GM12864 (cell line): ENCODE measurements at places on chromosomes 7 and 10.

DNA sequence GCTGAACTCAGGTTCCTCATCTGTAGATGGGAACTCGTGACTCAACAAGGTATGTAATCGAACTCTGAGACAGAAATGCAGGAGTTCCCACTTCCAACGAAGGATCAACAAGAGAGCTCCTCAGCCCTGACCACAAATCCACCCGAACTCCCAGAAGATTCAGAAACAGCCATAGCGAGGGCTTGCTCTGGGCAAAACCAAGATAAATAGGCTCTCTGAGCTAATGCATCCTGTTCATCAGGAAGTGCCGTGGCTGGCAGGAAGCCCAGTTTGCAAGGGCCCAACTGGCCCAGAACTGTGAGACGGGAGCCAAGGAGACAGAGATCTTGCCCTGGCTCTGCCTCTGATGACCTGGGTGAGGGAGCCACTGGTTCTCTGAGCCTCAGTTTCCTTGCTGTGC lies 141.7 kb upstream of the PFKP start:
- DNase-seq, result no peak

DNA sequence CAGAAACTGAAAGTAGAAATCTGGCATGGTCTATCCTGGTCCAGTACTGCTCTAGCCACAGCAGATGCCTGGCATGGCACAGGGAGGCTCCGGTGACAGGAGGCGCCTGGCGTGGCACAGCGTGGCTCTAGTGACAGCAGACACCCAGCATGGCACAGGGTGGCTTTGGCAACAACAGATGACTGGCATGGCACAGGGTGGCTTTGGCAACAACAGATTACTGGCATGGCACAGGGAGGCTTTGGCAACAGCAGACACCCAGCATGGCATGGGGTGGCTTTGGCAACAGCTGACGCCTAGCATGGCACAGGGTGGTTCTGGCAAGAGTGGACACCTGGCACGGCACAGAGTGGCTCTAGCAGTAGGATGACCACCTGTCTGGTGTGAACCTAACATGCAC lies 480.5 kb upstream of the FOXK1 start:
- DNase-seq, result no peak

DNA sequence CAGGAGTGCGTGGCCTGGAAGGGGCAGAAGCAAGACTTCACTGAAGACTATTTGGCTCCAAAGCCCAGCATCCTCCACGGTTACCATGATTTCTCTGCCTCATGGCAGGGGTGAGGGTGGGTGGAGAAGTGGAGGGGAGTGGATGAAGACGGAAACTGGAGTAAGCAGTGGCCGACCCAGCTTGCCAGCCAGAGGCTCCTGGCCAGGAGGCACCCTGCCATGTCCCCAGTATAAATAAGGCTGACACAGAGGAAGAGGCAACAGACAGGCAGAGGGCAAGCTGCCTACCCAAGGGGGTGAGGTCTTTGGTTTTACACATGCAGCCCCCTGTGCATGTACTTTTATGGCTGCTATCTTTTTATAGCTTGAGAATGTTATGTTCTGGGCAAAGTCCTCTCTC lies 102.6 kb upstream of the TBX20 start:
- no peak for DNase-seq

DNA sequence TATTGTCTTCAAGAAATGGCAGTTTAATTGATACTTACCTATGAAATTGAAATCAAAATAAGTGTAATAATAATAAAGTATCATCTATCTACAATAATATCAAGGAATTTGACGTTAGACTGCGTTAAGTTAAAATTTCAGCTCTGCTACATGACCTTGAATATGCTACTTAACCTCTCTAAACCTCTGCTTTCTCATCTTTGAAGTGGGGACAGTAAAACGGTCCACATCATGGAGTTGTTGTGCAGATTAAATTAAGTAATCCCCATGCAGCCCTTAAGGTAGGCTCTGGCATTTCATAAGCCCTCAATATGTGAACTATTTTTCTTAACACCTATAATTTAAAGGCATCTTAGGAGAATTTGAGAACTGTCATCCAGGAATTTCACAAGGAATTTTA lies 252.4 kb upstream of the PHF14 start:
- no peak for DNase-seq

GRCh38 chr7:144747936-144748335 lies 87.9 kb downstream of the TPK1 start:
- no peak for DNase-seq

DNA sequence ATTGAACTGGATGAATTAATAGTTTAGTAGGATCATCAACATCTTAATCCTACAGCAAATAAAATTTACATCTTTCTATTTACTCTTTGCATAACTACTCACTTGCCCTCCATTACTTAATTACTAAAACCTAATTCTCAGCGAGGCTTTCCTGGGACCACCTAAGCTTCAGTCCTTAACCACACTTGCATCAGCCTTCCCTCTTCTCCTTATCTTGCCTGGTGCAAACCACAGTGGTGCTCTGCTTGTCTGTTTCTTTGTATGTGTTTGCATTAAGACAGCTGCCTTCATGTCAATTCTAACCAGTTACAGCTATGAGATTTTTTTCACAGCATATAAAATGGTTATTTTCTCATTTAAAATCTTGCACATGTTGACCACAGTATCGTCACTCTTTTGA lies 72.6 kb upstream of the ZNF92 start:
- DNase-seq, result no peak

DNA sequence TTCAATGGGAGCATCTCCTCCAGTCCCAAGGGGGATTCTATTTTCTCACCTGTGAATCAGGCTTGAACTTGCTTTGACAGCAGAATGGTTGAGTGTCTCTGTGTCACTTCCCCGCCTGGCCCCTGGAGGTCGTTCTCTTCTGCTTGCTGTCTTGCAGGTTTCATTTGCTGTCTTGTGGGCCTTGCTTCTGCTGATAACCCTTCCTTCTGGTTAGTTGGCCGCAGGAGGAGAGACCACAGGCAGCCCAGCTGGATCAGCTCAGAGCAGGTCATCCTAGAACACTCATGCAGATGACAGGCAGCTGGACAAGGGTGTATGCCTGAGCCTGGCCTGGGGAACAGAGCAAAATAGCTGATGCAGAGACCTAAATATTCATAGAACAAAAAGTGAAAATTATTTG lies 344.2 kb upstream of the ADARB2 start:
- DNase-seq, result no peak

DNA sequence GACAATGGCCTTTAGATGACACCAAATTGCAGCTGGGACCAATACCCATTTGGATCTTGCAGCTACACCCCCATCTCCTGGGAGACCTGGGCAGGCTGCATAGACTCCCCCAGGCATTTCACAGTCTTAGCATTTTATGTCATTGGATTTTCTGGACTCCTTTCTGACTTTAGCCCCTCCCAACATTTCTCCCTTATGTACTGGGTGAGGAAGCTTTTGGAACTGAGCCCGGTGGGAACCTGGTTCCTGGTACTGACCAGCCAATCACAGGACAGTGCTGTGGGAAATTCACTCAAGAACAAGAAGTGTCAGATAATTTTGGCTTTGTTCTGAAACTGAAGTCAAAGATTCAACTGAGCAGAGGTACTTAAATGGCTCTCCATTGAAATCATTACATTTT lies 177.7 kb downstream of the ACTR3B start:
- no peak for DNase-seq

GRCh38 chr7:36003343-36003742 lies 149.7 kb upstream of the EEPD1 start:
- DNase-seq, result no peak

DNA sequence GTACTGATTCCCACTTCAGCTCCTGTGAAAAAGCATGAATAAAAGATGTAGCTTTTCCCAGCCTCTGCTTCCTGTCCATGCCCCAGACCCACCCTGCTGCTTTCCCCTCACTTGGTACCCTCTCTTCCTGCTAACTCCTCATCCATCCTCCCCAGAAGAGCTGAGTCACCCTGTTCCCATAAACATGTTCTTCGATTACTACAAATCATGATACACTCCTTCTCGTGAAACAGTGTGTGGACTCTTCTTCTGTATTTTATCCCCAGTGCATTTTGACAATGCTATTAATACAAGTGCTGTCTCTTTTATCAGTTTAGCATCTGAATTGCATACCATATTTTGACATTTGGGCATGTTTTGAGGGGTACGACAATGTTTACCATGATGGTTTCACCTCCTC lies 45.8 kb upstream of the SORBS1 start:
- DNase-seq, result no peak

- DNase-seq, result no peak
Observed at GRCh38 chr7:100804681-100805431, 22.5 kb downstream of the EPHB4 start.

- DNase-seq, result no peak
Observed at GRCh38 chr7:142813226-142813625, 41.6 kb upstream of the EPHB6 start.

GRCh38 chr7:80679921-80680907 lies 41.8 kb downstream of the CD36 start:
- no peak for DNase-seq

DNA sequence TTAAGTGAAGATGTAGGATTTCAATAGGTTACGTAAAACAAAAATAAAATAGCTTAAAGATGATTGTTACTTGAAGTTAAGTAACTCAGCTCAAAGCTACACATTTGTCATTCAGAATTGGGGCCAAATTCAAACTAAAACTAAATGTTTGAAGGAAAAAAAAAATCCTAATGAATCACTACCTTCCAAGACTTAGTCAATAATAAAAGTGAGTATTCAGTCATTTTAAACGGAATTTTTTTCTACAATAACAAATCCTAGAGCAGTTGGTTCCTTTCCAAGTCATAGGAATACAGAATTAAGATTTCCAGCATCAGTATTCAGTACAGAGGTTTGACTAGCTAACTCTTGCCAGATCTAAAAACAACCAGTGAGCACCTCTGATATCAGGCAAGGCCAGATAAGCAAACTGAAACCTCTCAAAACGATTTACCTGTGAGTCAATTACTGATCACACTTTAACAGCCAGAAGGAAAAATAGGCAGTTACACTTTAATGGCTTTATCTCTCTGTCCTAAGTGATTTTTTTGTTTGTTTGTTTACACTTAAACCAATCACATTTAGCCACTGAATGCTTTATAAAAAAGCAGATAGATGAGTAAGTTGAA lies 669.8 kb upstream of the ANKRD30A start:
- no peak for DNase-seq

DNA sequence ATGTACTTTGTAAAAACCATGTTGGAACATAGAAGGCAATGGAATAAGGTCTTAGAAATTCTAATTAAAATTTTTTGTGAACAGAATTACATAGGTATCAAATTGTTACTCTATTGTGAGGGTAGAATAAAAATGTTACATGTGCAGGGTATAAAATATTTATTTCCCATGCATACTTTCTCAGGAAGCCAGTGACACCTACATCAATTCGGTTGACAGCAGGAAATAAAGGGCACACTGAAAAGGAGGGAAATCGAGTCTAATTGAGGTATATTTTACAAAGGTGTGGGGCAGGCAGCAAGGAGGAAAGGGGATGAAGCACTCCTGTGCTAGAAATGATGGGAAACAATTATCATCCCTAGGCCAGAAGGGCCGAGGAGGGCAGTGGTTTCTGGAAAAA lies 244.9 kb downstream of the C7orf25 start:
- no peak for DNase-seq

GRCh38 chr10:93999401-93999851 lies 5.7 kb downstream of the PLCE1 start:
- no peak for DNase-seq

DNA sequence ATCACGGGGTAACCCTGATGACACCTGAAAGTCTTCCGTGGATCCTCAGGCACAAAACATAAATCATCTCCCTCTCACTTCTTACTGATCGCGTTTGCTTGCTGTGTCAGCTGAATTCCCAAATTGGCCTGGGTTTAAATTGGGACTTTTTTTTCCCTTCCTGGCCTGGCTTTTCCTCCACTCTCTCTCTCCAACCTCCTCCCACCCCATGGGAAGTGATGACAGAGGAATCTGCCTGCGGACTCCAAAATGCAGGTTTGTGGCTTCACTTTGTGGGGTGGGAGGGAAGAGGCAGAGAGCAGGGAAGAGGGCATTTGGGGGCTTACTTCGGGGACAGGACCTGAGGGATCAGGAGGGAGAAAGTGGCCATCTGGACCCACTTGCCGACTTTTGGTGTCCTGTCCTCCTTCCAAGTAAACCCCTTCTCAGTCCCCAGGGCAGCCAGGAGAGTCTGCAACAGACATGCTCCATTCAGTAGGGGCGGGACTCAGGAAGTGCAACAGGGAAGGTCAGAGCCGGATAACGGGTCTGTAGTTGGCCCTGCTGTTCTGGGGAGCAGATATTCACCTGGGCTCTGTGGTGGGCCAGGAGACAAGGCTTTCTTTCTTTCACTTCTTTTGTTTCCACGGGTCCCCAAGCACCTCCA lies 172.7 kb downstream of the PLXNA4 start:
- DNase-seq, result no peak

- DNase-seq, result no peak
Observed at GRCh38 chr7:18573410-18574234, 78.1 kb downstream of the HDAC9 start.

DNA sequence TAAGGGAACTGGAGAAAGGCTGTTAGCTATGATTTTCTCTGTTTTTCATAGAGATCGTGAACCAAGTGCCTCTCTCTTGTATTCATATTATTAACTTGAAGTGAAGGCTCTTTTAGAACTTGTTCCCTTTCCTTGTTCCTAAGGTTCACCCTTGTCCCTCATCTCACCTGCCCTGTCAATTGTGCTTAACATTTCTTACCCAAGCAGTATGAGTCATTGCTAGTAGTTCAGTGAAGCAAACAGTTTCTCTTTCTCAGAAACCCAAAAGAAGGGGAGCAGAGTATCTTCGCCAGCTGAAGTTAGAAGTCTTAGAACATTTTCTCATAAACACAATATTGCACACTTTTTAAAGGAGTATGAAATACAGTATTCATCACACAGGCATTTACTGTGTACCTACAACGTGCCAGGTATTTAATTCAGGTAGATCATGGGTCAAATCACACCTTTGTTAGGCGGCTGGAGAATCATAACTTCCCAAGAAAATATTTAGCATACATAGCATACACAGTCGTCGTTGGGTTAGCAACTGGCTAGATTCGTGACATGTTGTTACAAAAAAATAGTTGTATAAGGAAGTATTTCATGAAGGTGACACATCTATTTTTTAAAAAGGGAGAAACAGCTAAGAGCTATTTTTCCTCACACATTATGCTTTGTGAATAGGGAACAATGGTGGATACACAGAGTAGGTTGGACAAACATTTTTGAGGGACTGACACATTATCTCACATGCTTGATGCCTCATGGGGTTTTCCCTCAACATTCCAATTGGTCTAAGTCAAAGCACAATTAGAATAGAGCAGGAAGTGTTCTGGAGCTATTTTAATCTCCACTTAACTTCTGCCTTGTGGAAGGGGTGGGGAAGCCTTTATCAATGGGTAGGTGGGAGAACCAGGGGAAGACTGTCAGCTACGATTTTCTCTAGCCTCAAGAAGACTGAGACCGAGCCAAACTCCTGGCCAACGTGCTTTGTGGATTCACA lies 13.2 kb downstream of the HDAC9 start:
- no peak for DNase-seq

DNA sequence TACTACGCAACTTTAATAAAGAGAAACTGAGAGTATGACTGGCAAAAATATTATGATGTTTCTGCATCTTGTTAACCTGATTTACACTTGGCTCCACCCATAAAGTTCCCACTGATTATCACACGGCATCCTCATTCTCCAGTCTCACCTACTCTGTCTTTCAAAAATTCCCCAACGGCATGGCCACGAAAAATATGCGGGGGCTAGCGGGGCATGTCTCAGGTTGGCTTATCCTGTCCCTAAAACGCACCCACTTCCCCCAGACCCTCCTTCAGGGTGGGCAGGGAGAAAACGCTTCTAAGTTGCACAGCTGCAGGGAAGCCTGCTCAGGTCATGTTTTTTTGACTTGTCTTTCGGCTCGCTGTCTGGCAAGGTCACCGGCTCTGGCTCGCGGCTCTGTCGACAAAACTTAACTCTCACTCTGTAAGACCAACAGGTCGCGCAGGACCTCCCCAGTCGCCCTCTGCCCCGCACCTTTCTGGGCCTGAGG lies 3.8 kb downstream of the CDK6 start:
- DNase-seq, result no peak
